ENCODE measurements at places on chromosomes 3 and 15. TPM values are rescaled to one million over a fixed set of nuclear protein-coding genes. Genes with fewer than 3 reads are reported as not detected.

ST3GAL6 gene
- polyA plus RNA-seq, result 2.0 TPM

GRCh38 chr15:60590935-60591495, 112.1 kb upstream of the ICE2 start:
- DNase-seq, result peak; percentile 59

TRH gene
- polyA plus RNA-seq, result 1.0 TPM

- no peak for DNase-seq
Measured at GRCh38 chr3:102434715-102435114, at the start of gene ZPLD1. TSS of gene ZPLD1 (plus strand) at chr3:102435015. CDS start at chr3:102438488, 3,473 bp downstream.

- no peak for DNase-seq
Measured at GRCh38 chr3:35437381-35437780, 201.9 kb upstream of the ARPP21 start.

DNA sequence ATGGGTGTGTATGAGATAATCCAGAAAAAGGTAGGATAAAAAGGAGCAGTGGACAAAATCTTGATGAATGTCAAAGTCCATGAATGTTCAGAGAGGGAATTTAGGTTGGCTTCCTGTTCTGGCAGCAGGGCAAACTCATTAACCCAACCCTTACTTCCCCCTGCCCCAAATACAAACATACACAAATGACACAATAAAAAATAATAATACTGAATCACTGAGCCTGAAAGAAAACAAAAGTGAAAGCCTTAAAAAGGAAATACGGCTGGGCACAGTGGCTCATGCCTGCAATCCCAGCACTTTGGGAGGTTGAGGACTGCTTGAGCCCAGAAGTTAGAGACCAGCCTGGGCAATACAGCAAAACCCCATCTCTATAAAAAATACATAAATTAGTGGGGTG, 62.9 kb downstream of the GPR176 start:
- no peak for DNase-seq

DNA sequence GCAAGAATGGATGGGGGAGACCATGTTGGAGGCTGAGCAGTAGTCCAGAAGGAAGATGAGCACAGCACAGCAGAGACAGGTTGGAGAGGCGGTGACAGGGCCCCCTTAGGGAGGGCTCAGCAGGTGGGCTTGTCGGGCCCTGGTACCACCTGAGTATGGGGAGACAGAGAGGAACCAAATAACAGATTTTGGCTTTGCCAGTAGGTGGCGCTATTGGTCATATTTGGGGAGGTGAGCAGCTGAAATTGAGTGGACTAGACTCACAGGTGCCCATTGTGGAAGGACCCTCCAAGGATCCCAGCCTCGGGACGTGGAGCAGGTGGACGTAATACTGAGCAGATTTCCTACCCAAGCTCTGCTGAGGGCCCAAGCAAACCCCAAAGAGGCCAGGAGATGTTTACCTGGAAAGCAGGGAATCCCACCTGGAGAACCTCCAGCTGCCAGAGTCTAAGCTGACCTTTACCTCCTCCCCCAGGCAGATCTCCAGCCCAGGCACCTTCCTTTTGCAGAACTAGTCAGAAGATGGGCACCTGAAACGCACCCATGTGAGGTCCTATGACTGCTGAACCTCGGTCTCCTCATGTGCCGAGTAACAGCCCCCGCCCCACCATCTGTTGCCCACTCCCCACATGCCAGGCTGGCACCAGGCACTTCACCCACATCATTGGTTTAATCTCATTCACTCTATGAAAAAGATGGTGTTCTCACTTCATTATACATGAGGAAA, 24.6 kb upstream of the CORO2B start:
- DNase-seq, result peak; percentile 55

GRCh38 chr3:79236496-79236895, 531.3 kb downstream of the ROBO1 start:
- DNase-seq, result no peak

MME gene
- 2.5 TPM for polyA plus RNA-seq

GRCh38 chr15:35827911-35828310, 281.9 kb upstream of the DPH6 start:
- DNase-seq, result no peak

DNA sequence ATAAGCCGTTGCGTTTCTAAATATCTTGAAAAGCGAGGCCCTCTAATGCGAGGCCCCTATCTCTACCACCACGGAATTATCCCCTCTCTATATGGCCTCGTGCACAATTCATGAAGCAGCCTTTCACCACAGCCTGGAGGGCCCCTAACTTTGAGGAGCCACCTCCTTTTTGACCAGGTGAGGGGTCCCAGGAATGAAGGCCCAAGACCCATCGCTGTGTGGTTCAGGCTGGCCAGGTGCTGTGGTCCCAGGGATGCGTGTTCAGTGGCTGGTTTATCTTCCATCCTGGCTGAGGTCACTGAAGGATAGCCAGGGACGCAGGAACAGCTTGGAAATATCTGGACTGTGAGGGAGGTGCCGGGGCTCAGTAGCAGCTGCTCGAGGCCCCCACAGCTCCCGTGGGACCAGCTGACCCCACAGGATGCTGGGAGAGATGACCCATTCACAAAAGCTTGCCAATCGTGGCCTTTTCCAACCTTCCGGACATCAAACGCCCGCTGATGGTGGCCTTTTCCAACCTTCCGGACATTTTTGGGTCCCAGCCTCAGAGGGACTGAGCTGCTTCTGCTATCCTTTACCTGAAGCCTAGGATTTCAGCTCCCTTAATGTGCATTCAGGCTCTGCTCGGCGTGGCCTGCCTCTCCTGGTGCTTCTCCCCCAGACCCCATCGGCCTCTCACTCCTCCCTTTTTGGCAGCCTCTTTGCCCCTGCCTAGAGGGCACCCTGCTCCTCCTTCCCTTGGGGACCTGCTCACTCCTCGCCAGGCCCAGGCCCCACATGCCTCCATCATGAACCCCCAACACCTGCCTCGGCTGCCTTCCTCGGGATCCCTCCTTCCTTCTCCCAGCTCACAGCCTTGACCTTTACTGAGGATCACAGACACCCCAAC, 140.9 kb downstream of the CHSY1 start:
- no peak for DNase-seq
